ENCODE measurements at places on chromosomes 7 and 10.

DNA sequence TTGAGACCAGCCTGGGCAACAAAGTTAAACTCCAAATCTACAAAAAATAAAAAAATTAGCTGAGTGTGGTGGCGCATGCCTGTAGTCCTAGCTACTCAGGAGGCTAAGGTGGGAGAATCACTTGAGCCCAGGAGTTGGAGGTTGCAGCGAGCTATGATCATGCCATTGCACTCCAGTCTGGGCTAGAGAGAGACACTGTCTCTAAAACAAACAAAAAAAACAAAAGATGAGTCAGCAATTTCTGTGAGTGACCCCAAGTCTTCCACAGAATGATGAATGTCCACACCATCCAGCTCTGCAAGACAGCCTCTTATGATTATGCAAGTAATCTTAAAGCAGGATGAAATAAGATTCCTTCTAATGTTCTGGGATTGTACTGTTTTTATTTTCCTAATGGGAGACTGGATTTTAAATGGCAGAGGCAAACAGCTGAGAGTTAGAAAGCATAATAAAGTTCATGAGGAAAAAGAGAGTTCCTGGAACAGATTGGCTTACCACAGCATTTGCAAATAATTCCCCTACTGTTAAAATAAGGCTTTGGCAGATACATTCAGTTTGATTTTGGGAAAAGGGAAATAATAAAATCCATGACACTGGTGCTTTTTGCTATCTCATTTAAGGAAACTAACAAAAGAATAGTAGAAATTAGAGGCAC, 18.9 kb upstream of the PRKAR2B start:
- peak; percentile 41 for DNase-seq

DNA sequence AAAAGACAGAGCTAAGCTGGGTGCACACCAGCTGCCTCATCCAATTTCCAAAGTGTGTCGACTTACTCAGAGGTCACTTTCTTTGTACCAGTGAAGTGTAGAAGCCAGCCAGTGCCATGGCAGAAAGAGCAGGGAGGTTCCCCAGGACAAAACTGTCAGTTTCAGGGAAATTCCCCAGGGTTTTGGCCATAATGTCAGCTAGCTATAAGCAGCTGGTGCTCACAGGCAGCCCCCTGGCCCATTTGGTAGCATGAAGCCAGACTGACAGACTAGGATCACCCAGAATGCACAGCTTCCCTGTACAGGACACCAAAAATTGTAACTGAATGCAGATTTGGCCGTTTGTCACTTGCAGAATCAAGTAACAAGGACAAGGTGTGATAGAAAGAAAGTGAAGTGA, 28.6 kb downstream of the MRPL32 start:
- DNase-seq, result no peak

DNA sequence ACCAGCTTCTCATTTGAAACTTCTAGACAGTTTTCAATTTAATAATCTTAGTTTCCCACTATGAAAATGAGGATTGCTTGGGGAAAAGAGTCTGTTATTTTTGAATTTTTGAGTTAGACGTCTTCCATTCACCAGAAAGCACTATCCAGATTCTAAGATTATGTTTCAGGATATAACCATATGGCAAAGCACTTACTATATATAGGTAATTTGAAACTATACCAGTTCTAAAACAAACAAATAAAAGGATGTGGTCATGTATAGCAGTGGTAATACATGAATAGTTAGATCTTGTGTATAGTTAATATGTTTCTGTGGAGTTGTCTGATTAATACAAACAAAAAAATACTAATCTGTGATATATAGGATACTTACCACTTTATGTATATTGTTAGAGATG, 320.0 kb downstream of the EXOC4 start:
- no peak for DNase-seq

DNA sequence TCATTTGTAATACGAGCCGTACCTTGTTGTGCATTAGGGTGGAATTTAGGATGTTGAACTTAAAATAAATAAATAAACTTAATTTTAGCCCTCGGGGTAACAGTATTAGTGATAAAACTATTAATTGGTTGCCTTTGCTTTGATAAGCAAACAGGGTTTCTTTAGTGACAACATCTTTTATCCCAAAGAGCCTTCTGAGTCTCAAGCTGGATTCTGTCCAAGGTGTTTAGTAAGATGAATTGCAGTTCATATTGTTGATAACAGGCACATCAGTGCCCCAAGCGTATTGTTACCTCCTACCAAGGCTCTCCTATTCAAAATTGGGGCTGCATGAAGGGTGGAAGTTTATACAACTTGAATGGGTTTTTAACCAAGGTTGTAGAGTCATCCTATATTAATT, 144.4 kb upstream of the CELF2 start:
- DNase-seq, result no peak
